LHCN-M2 (cell line): ENCODE measurements at places on chromosomes 7 and 10. TPM values are rescaled to one million over a fixed set of nuclear protein-coding genes. Genes with fewer than 3 reads are reported as not detected.

Gene DDX21
- total RNA-seq: 94.7 and 96.7 TPM in 2 replicates

Gene GAD2
- not detected in 2 replicates for total RNA-seq

Gene UPK3BL2
- 1.0 and 4.3 TPM in 2 replicates for total RNA-seq

Gene HOXA9
- total RNA-seq: 8.7 TPM in 2 replicates

Gene ASAH2
- 0.51 and 0.80 TPM in 2 replicates for total RNA-seq

Gene PRLHR
- total RNA-seq: not detected in 2 replicates

Gene TMEM140
- total RNA-seq: 3.4 and 5.0 TPM in 2 replicates
